ENCODE measurements at places on chromosomes 4 and X.

DNA sequence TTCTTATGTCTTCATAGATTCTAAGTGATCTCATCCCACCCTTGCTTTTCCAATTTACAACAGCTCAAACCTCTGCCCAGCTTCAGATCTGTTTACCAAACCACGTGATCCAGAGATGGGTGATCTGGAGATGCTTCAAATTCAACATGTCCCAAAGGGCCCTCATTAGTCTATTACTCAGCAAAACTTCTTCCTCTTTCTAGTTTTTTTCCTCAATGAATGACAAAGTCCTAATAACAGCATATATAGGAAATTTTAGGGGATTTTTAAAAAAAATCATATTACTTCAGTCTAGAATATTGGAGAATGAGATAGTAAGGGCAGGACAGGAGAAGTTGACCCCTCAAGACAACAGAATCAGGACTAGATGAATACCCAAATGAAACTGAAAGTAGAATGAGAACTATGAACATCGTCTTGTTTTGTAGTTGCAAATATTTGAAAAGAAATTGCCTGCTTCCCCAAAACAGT is 127.1 kb downstream of the CFAP299 start:
- DNase-seq: no peak

- DNase-seq: no peak
Observed at GRCh38 chrX:103513476-103514108, 5.7 kb downstream of the RAB40A start.

- DNase-seq: no peak
Observed at GRCh38 chrX:102624105-102624504, 24.8 kb downstream of the ARMCX5 start.

- DNase-seq: no peak
Observed at GRCh38 chr4:139709660-139710059, 44.0 kb downstream of the MGST2 start.

GRCh38 chr4:133402616-133403015 is 253.5 kb downstream of the PCDH10 start:
- no peak for DNase-seq

DNA sequence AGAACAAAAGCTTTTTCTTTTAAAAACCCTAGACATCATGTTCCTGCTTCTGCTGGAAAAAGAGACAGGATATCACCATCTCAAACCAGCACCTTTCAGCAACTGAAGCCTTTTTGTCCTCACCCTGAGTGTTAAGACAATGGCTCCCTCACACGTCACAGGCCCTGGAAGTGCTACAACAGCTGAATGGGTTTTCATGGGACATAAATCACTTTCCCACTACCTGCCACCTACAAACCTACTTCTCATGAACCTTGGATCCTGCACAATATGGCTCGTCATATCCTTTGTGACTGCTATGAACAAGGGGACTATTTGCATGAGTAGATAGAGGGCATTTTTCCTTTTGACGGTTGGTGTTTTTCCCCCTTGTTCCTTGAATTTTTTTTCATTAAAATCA is 93.6 kb downstream of the TSPAN5 start:
- DNase-seq: no peak

- DNase-seq: no peak
Observed at GRCh38 chr4:62460329-62460728, 1260.2 kb downstream of the ADGRL3 start.

DNA sequence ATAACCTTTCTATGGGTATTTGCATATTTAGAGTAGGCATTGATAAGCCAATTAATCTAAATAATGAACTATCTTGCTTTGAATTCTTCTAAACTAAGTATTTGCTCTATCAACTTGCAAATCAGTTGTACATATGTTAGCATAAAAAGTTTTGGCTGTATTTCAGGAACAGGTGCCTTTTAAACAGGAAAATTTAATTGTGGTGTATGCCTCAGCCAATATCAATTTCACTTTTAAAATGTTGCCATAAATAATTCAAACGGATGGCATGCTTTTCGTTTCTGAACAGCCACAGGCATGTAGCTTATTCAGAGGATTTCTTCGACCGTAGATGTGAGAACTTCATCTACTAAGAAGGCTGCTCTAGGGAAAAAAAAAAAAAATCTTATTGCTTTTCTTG is 99.9 kb downstream of the DCLK2 start:
- no peak for DNase-seq

DNA sequence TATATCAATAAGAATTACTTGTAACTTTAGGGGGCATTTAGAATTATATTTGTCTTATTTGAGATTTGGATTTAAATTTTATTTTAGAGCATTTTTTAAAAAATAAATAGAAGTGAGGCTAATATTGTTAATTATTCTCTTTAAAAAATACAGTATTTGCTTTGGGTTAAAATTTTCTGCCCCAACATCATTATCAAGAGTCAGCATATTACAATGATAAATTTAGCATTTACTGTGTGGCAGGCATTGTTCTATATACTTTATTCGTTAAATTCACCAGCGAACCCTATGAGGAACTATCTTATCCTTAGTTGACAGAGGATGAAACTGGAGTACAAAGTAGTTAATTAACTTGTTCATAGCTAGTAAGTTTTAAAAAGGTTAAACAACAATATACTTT is 34.0 kb downstream of the UBE2K start:
- DNase-seq: no peak

GRCh38 chrX:67610282-67610681 is 66.5 kb downstream of the AR start:
- no peak for DNase-seq
